Cardiac atrium fibroblast (primary cell): ENCODE measurements at places on chromosomes 1 and 21. TPM values are rescaled to one million over a fixed set of nuclear protein-coding genes. Genes with fewer than 3 reads are reported as not detected.

DEPDC1 gene
- 4.2 and 14.7 TPM in 2 replicates for total RNA-seq

INAVA gene
- total RNA-seq, result not detected in 2 replicates

C1orf232 gene
- total RNA-seq, result not detected in 2 replicates

KRTAP20-3 gene
- total RNA-seq, result not detected in 2 replicates

CD58 gene
- 9.0 and 24.1 TPM in 2 replicates for total RNA-seq
